Thoracic aorta (tissue), 2 donors: ENCODE measurements at places on chromosomes 2 and 18. TPM values are rescaled to one million over a fixed set of nuclear protein-coding genes. Genes with fewer than 3 reads are reported as not detected.

DNA sequence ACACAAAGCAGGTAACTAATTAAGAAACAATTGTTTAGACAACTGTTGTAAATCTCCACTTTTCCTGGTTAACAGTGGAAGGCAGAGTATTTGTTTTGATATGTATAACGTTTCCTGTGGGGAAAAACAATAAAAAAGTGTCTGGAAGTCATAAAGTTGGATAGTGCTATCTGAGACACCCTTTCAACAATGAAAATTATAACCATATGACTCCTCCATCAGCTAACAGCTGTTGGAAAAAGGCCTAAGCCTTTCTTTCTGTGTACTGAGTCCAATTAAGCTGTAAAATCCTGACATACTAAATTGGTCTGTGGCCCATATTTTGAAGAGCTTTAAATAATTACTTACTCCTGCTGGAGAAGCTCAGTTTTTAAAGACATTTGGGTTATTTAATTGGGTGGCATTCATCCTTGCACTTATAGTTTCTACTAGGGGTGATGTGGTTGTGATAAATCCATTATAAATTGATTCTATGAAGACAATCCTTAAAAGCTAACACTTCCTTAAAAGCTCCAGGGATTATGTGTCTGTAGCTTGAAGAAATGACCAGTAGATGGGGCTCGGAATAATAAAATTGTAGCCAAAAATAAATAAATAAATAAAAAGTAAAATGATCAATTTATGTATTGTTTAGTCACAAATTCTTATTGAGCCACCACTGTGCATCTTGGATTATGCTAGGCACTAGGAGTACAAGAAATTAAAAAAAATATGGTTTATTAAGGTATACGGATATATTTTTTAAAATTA lies 698.1 kb upstream of the NXPH2 start:
- no peaks in the 10 kb centered on the region for H3K27me3 ChIP-seq
- no peak for DNase-seq
- no peak overlapping the region for H3K27ac ChIP-seq
- H3K4me3 ChIP-seq = no peak overlapping the region

- H3K27me3 ChIP-seq = no peaks in the 10 kb centered on the region
- H3K4me1 ChIP-seq = peaks cover 11% of the 10 kb centered on the region
- H3K27ac ChIP-seq = no peak overlapping the region
- H3K36me3 ChIP-seq = no peaks in the 10 kb centered on the region
- no peak overlapping the region for H3K4me3 ChIP-seq
Observed at GRCh38 chr2:65392609-65393008, 39.8 kb downstream of the SPRED2 start.

Gene SLC9A4
- total RNA-seq = 1.4 TPM

Gene DYNAP
- total RNA-seq = not detected

Gene HS6ST1
- 21.8 TPM for total RNA-seq
